SW480 (cell line): ENCODE measurements at places on chromosomes 3 and 15.
A peak's percentile ranks its signal among the peaks of the same experiment; 100 is the strongest.

DNA sequence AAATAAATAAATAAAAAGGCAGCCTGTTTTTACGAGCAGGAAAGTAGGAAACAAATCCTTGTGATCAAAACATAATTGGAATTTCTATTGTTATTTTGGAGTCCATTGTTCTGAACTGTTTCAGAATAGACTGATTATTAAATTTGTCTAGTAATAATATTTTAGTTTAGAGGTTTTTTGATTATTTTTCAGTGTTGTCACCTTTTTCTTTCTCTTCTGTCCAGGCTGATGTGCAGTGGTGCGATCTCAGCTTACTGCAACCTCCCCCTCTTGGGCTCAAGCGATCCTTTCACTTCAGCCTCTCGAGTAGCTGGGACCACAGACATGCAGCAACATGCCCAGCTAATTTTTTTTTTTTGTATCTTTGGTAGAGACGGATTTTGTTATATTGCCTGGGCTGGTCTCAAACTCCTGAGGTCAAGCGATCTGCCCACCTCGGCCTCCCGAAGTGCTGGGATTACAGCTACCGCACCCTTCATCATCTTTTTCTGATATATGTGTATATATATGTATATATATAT is 38.0 kb downstream of the KAT2B start:
- no peak for DNase-seq

GRCh38 chr3:171804618-171805389 is 5.5 kb downstream of the PLD1 start:
- DNase-seq, result no peak

GRCh38 chr15:36363335-36363734 is 216.1 kb upstream of the CDIN1 start:
- DNase-seq, result no peak

DNA sequence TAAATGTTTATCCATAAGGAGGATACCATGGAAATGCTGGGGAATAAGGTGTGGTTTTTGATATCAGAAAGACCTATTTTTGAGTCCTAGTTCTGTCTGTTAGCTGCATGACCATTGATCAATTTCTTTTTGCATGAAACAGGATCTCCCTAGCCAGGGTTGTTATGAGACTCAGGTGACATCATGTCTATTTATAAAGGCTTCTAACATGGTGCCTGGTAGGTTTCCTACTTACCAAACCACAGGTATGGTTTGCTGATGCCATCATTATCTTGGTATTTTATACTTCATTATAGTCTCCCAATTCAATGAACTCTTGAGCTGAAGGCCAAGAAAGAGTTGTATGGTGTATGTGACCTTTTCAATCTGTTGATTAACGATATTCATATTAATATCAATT is 144.0 kb downstream of the CLSTN2 start:
- DNase-seq, result no peak

GRCh38 chr3:58342676-58343075 is 10.0 kb downstream of the PXK start:
- no peak for DNase-seq

GRCh38 chr3:63662500-63662899 is 10.0 kb downstream of the SNTN start:
- DNase-seq, result peak; percentile 15

DNA sequence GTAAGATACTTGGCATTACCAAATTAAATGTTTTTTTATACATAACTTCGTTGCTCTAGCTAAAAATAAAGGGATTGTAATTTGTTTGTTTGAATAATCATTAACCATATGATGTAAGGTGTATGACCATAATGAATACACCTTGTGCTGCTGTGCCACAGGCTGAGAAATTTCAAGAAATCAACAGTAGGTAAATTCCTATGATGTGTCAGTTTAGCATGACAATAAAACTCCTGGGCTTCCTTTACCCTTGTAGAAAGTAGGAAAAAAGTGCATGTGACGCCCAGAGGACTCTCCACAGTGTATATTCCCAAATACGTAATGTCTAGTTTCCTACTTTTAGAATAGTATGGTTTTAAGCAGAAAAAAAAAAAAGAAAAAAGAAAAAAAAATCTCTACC is 208.1 kb downstream of the SATB1 start:
- DNase-seq, result no peak

GRCh38 chr3:15102256-15102655 is 3.3 kb upstream of the RBSN start:
- DNase-seq, result no peak

- DNase-seq, result no peak
Observed at GRCh38 chr3:129855170-129855831, 38.2 kb downstream of the TMCC1 start.

DNA sequence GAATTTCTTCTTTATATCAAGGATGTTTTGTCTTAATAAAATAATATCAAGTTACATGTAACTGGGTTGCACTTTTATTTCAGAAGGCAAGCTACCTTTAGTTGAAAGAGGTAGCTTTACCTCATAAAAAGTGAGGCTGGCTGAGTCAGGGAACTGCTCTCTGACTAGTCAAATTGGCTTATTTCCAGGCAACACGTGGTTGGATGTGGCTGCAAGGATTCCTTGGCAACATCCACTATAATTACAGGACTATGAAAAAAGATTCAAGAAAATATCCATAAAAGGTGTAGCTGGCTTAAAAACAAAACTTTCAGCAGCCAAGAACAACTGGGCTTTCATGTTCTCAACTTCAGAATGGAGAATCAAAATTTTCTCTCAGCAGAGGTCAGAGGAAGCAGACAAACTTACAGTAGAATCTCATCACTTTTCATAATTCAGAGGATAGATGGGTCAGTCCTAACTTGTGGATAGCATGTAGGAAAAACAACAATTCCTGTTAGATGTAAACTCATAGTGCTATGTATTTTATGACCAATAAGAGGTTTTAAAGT is 779.1 kb downstream of the MECOM start:
- DNase-seq, result no peak

GRCh38 chr3:69531576-69532546 is 146.0 kb upstream of the FRMD4B start:
- DNase-seq, result no peak

DNA sequence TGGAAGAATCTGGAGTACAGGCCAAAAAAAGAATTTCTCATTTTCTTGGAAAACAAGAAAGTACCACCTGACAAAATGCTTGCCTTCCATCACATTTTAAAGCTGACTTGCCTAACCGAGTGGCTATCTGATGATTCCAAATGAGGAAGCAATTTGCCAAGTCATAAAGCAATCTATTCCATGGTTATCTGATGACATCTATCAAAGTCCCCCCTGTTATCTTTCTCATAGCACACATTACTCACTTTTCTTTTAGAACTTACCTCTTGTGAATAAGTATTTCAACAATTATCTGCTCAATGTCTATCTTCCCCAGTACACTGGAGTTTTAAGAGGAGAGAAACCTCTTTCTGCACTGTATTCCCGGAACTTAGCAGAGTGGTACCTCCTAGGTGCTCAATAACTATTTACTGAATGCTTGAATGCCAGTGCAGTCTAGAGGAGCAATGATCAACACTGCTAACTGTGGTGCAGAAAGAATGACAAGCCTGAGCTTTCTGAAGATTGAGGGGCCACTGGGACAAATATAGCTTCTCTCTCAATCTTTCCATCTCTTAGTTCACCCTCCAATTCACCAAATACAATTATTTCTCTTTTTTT is 186.3 kb upstream of the ATP11B start:
- no peak for DNase-seq

DNA sequence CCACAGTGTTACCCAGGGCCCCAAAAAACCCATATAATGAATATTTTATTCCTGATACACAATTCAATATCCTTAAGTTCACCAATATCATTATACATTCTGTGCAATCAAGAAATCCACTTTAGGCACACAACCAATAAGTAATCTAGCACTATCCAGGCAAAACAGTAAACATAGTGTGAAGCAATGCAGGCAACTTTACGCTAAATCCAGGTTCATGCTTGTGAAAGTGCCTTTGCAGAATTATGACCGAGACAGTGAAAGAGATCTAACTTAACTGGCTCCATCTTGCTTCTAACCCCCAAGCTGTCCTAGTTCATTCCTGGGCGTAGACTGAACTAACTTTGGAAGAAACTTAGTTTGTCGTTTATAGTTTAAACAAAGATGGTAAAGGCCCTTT is 34.2 kb upstream of the INO80 start:
- no peak for DNase-seq

DNA sequence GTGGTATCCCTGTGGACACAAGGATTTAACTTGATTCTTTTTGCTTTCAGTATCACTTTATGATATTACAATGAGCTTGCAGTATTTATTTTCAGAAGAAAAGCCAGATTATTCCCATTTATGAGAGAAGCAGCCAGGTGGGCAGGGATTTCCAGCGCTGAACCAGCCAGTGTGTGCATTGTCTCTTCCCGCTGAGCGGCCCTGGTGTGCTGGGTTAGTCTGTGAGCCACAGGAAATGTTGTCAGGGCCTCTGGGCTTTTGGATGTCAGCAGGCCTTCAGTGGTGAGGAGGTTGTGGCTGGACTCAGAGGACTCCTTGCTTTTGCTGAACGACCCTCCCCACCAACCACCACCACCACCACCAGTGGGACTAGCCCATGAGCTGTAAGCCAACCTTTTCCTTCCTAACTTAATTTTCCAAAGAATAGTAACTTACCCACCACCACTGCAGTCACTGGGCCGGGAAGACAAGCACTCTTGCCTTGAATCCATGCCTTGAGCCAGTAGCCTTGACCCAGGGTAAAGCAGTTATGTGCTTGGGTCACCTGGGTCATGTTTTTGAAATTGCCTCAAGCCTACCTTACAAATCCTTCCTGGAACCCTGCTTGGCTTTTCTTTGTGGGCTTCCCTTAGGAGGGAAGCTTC is 33.1 kb downstream of the FLNB start:
- DNase-seq, result no peak

DNA sequence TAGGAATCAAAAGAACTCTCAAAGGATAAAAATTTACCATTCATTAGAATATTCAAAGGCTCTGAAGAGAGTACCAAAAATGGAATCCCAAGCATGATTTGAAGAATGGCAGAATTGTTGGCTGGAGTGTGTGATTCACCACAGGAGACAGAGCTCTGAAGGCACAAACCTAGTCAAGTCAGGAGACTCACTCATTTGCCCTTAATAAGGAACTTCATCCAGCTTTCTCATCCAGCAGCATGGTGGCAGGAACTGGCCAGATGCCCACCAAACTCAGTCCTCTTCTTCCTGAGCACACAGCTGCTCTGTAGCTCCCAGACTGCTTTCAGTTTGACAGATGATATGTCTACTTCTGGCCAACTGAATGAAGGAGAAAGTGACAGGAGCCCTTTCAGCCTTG is 16.5 kb upstream of the HEG1 start:
- DNase-seq, result no peak

DNA sequence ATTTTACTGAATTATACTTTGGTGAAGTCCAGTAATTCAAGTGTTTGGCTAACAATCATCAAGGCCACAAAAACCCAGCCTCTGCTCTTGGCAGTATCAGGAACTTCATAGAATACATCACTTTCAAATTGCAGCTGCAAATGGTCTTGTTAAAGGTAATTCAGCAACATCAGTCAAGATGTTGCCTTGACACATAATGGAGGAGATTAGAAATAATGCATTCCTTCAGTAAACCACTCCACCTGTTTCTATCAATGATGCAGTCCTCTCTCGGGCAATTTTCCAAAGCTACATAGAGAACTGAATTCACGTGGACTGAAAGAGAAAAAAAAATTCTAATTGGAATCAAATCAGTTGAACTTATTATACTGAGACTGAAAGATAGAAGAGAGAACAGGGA is 279.3 kb downstream of the VGLL3 start:
- DNase-seq, result no peak

DNA sequence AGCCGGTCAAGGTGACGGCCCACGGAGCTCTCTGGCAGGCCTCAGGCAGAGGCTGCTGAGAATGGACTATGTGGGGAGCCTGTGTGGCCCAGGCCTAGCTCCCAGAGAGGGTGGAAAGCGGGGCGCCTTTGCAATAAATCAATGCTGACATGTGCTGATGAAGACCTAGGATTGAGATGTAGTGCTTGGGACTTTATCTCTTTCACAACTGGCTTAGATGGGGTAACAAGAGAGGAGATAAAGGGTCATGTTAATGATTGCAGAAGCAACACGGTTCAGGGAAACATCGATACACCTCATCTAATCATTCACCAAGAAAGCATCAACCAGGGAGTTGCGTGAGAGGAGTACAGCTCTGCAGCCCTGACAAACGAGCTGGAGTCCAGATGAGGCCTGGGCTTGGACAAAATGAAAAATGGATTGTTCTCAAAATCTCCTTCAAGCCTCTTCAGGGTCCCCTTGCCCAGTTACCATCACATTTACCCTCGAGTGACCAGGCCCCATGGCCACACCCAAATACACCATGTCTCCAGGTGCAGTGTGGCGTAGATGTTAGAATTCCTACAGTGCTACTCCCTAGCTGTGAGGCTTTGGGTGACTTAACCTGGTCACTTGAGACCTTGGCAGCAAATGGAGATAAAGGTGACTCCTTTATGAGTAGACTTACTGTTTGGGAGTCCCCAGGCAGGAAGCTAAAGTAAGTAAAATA is 146.4 kb upstream of the LIPC start:
- no peak for DNase-seq

GRCh38 chr15:64915518-64916227 is 4.0 kb downstream of the ANKDD1A start:
- DNase-seq, result no peak

DNA sequence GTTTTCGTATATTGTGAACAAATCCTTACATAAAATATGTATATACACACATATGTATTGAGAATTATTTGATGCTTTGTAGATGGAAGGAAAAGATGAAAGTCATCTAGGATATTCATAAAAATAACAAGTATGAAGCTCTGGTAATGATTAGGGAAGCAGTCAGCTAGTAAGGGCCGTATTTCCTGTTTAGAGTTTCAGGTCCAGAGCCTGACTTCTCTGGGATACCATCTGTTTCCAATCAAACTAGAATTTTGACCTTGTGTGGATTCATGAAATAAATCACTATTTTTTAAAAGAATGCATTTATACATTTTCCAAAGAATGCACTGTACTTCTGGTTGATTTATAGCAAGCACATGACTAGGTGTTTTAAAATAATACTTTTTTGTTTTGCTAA is 156.1 kb upstream of the CGNL1 start:
- no peak for DNase-seq

DNA sequence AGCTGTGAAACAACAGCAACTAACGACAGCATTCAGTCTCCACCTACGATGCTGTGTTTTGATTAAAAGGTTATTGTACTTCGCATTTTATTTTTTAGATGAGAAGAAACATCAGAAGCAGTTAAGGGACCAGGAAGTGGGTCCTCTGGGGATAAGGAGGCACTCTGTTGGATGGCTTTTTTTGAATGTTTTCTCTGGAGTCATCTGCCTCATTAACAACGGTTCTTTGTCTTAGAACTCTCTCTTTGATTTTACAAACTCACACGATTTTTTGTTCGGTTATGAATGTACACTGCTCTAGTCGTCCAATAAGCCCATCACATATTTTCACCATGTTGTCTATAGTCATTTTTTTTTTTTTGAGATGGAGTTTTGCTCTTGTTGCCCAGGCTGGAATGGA is 36.0 kb upstream of the ARPIN start:
- DNase-seq, result no peak

GRCh38 chr3:127718916-127719290 is 46.2 kb downstream of the ABTB1 start:
- no peak for DNase-seq

DNA sequence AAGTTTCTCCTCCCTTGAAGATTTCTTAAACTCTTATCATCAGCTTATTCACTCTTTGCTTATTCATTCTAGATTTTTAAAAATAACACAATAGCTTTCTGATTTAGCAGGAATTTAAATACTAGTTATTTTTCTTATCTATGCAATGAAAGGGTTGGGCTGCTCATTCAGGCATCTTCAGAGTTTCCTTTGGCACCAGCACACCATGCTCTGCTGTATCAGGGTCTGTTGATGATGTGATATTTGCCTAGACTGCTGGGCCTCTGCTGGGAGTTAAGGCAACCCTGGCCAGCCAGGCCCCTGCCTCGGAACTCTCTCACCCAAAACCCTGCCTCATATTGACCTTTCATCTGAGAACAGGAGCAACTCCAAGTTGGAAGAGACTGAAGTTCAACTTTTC is 35.0 kb downstream of the DRD3 start:
- DNase-seq, result no peak
